ENCODE measurements at places on chromosomes 7 and 10.
A peak's percentile ranks its signal among the peaks of the same experiment; 100 is the strongest.

GRCh38 chr10:89029785-89030437 is 39.3 kb downstream of the FAS start:
- peak; percentile 82 for DNase-seq

DNA sequence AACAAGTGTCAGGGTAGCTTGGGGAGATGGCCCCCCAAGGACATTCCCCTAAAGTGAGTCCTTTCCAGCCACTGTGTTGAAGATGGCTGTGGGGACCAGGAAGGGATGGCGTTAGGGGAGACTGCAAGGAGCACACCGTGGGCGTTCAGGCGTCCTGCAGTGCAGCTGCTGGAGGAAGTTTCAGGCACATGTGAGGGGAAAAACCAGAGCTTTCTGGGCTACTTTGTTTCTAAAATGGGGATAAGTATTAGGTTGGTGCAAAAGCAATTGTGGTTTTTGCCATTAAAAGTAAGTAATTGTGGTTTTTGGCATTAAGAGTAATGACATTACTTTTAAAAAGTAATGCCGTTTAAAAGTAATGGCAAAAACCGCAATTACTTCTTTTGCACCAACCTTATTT is 14.3 kb downstream of the PRF1 start:
- peak; percentile 58 for DNase-seq

DNA sequence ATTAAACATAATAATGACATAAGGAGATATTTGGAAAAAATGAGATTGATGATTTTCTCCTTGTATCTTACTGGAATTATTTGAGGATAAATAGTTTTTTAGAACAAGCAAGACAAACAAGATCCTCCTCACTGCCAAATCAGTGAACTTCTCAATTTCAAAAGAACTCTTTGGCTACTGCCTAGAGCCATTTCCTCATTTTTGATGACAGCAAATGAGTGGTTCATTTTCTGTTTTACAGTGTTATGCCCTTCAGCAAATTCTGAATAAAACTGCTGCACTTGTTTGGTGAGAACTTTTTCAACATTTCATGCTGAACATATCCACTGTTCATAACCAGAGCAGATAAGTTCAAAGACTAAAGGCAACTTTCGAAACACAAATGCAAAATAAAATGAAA is 42.5 kb upstream of the AHR start:
- peak; percentile 39 for DNase-seq

GRCh38 chr10:8853048-8853447 is 798.6 kb downstream of the GATA3 start:
- DNase-seq: no peak

DNA sequence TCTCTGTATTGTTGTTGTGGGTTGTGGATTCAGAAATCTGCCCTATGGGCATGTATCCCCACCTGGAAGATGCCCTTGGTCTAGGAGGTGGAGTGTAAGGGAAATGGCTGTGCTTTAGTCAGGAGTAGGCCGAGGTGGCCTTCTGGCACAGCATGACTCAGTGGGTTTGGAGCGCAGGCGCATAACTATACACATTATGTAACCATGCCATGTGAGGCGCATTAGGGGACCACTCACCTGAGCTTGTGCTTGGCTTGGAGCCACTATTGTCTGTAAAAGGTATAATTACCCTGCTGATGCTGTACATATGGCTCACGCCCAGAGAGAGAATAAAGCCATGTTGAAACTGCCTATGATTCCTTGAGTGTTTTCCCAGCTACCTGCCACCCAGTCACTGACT is 20.6 kb upstream of the ADAMTS14 start:
- peak; percentile 63 for DNase-seq

DNA sequence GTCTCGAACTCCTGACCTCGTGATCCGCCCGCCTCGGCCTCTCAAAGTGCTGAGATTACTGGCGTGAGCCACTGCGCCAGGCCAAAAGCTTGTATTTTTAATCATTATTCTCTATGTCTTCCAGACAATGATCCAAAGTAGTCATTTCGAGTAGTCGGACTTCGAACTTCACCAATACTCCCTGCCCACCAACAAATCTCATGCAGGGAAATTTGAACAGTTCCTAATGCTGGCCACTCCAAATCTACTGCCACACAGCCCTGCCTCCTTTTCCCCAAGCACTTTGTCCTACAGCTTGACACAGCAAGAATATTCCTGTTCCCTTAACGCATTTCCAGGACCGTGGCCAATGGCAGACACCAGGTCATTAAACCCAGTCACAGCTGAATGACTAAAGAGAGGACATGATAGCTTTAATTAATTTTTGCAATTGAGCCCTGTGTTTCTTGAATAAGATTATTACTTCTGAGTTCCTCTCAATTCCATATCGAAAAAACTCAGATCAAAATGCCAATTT is 142.3 kb upstream of the NRP1 start:
- DNase-seq: no peak

GRCh38 chr7:12570168-12570533 is 369 bp upstream of the SCIN start:
- peak; percentile 14 for DNase-seq
